Upper lobe of left lung (tissue), 6 donors: ENCODE measurements at places on chromosomes 3 and 15.

DNA sequence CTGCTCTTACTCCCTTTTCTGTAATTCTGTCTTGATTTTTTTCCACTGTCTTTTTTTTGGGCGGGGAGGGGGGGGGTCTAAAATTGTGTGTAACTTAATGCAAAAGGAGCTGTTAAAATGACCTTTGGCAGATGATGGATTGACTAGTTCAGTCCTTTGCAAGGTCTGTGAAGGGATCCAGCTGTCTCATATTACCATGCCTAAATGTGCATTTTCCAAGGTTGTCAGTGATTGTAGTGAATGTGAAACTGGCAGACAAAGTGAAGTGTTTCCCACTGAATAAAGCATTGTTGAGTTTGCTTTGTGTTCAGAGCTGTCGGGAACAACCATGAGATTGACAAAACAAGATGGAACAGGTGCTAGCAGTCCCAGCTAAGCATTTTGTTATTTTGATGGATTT is 110.1 kb upstream of the SKOR1 start:
- no peaks in the 10 kb centered on the region for H3K36me3 ChIP-seq
- H3K27ac ChIP-seq, result no peak overlapping the region
- no peaks in the 10 kb centered on the region for H3K27me3 ChIP-seq
- DNase-seq, result no peak
- H3K4me1 ChIP-seq, result no peaks in the 10 kb centered on the region
- no peak overlapping the region for H3K4me3 ChIP-seq

DNA sequence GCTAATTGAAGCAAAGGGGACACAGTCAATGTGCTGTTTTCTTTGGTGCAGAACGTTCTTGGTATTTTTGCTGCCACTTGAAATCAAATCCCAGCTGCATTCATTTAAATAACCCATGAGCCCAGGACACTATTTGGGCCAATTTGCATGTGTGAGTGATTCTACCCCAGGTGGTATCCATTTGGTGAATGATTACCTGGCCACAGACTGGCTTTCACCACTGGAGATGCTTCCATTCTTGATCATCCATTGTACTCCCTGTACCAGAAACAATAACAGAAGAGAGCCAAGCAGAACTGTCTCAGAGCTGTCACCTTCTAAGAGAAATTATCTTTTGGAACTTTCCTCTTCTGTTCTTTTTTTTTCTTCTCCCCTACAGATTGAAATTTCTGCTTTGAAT is 139.7 kb upstream of the RARB start:
- H3K4me3 ChIP-seq, result no peak overlapping the region
- H3K27ac ChIP-seq, result no peak overlapping the region

GRCh38 chr3:132283916-132284405 is 33.2 kb upstream of the ACP3 start:
- DNase-seq, result no peak
- no peak overlapping the region for H3K4me3 ChIP-seq
- no peaks in the 10 kb centered on the region for H3K27me3 ChIP-seq
- H3K36me3 ChIP-seq, result no peaks in the 10 kb centered on the region
- H3K4me1 ChIP-seq, result peaks cover 9% of the 10 kb centered on the region

GRCh38 chr3:77412021-77412438 is 372.1 kb downstream of the ROBO2 start:
- H3K4me3 ChIP-seq, result no peak overlapping the region
- H3K4me1 ChIP-seq, result no peaks in the 10 kb centered on the region
- H3K36me3 ChIP-seq, result no peaks in the 10 kb centered on the region
- no peaks in the 10 kb centered on the region for H3K27me3 ChIP-seq
